Heart right ventricle (tissue), 16 donors: ENCODE measurements at places on chromosomes 2 and 18. TPM values are rescaled to one million over a fixed set of nuclear protein-coding genes. Genes with fewer than 3 reads are reported as not detected.

- DNase-seq: no peak
Observed at GRCh38 chr2:42602218-42602875, 33.9 kb downstream of the MTA3 start.

The ARHGAP28 gene
- 2.5 TPM for total RNA-seq

- DNase-seq: no peak
Observed at GRCh38 chr2:238080518-238080917, 19.6 kb upstream of the ESPNL start.

The ZNF892 gene
- total RNA-seq: 2.6 TPM

DNA sequence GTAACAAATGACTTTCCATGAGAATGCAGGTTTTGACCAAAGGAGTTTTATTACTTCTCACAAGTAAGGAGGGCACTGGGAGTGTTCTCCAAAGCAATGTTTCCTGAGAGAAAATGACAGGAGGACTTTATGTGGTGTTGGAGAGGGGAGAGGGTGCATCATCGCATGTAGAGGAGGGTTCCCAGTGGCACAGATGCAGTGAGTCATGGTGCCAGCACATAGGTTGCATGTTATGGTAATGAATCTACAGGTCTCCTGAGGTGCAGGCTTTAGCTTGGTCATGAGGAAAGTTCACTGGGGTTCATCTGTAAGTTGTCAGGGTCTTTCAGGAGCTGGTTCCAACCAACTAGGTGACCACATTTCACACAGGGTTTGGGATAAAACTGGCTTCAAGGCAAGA, 30.4 kb downstream of the NAT8 start:
- DNase-seq: no peak

- peak; percentile 29 for DNase-seq
Observed at GRCh38 chr18:10354241-10354811, 100.1 kb upstream of the APCDD1 start.

- DNase-seq: no peak
Observed at GRCh38 chr2:233156001-233156400, 95.5 kb upstream of the ATG16L1 start.

The EVX2 gene
- not detected for total RNA-seq

The SKA1 gene
- total RNA-seq: 0.69 TPM

The FOXI3 gene
- total RNA-seq: not detected

The ARHGEF33 gene
- total RNA-seq: 0.42 TPM

The MARCHF4 gene
- 0.40 TPM for total RNA-seq

The PTH2R gene
- not detected for total RNA-seq

The BABAM2 gene
- 75.4 TPM for total RNA-seq
